ENCODE measurements at places on chromosomes 1 and 21.

DNA sequence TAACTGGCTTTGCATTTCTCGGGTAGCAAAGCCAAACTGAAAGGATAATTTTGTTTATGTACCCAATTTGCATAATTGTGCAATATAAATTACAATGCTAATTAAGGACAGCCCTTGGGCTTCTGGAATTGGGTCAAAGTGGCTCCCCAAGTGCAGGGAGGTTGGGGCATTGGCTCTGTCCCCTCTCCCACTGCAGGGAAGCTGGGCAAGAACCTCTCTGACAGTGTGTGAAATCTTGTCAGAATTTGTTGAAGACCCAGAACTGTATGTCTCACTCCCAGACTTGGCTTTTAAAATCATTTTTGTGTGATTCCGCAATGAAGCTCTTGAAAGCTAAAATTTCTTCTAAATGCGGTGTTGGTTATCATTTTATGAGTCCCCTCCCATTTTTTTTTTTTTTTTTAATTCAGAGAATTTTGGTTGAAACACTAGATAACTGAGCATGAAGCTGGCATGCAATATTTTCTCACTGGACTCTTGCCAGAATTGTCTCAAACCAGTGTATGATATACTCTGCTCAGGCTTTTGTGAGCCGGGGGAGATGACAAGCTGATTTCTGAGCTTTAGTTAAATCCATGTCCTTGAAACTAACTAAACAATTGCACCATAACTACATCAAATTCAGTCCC is 878.9 kb upstream of the CXADR start:
- no peak for DNase-seq

- DNase-seq, result no peak
These were observed 33.4 kb upstream of the XPR1 start for GRCh38 chr1:180598333-180598974.

DNA sequence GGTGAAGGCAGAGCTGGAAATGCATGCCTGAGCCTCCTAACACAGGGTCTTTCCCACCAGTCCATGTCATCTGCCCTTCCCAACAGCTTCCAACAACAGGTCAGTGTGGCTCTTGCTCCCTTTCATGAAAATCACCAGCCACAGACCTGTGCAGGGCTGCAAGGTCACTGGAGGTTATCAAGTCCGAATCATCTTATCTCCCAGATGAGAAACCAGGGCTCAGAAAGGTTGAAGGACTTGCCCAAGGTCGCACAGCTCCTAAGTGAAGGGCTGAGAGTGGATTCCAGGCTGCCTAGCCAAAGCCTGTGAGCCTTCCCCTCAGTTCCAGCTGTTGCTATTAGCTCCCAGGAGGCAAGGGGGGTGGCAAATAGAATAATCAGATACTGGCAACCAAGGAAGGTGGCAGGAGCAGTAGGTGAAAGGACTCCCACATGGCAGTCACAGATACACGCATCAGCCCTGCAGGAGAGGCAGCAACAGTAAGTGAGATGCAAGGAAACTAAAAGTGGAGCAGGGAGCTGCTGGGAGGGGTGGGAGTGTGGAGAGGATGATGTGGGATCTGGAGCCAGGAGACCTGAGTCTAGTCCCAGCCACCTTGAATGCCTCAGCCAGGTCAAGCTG is 74.2 kb downstream of the SSBP3 start:
- DNase-seq, result no peak

GRCh38 chr1:157505481-157506272 is 46.6 kb downstream of the FCRL5 start:
- DNase-seq, result peak; percentile 54

DNA sequence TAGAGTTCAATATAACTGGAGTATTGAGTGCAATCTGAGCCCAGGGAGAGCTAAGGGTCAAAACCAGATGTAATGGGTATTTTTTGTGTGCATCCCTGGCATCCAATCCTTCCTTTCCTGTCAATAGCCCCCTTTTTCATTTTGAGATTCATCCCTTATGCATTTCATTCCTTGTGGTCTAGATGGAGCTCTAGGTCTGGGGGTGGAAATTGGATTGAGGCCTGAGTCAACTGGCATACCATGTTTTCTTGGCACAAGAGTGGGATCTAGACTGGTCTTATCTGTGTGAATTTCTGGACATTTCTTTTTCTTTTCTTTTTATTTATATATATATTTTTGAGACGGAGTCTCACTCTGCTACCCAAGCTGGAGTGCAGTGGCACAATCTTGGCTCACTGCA is 67.3 kb upstream of the RAB3GAP2 start:
- DNase-seq, result peak; percentile 28

GRCh38 chr1:236893626-236894545 is 98.8 kb downstream of the MTR start:
- peak; percentile 22 for DNase-seq

DNA sequence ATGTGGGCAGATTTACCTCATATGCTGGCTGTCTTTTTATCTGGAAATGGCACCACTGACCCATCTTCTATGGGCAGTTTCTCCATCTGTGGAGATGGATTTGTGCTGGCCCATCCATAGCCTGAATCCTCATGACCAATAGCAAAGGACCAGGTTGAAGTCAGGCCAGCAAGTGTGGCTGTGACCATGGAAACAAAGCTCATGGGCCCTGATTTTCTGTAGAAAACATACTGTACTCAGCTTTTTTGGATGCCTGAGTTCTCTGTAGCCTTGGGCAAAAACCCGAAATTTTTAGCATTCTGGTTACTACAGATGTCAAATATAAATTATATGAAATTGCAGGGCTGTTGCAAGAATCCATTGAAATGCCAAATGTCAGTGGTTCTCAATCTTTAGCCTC is 155.0 kb downstream of the PLXNA2 start:
- peak; percentile 62 for DNase-seq

- peak; percentile 89 for DNase-seq
These were observed 66.7 kb downstream of the CCDC30 start for GRCh38 chr1:42529724-42530181.

DNA sequence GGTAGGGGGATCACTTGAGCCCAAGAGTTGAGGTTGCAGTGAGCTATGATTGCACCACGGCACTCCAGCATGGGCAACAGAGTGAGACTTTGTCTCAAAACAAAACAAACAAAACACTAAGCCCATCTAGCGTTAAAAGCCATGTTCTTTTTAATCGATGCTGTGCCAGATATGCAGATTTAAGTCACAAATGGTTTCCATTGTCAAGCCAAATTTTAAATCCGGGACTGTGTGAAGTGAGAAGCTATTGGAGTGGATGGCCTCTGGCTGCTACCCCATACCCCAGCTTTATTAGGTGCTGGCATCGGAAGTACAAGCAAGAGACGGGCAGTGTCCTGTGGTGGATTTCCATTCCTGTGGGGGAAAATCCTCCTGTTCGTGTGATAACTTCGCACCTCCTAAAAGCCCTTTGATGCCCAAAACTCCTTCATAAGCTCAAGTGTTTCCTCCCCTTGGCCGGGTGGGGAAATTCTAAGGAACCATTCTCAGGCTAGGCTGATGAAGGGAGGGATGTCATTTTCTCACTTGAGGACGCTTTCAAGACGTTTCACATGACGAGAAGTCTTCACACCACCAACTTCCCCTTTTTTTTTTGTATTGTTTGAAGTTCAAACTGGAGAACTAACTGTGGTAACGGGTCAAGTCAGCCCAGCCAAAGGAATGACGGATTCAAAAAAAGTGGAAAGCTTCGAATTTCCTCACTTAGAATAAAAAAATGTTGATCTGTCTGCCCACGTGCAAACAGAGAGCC is 140.8 kb downstream of the KAZN start:
- no peak for DNase-seq

GRCh38 chr1:196305216-196305615 is 303.0 kb downstream of the KCNT2 start:
- DNase-seq, result no peak

GRCh38 chr21:16751695-16752474 is 761.0 kb upstream of the CXADR start:
- DNase-seq, result no peak

- DNase-seq, result no peak
These were observed 292.4 kb downstream of the PLPP3 start for GRCh38 chr1:56286956-56287355.

- DNase-seq, result no peak
These were observed 40.2 kb upstream of the ZNF124 start for GRCh38 chr1:247212012-247212411.

DNA sequence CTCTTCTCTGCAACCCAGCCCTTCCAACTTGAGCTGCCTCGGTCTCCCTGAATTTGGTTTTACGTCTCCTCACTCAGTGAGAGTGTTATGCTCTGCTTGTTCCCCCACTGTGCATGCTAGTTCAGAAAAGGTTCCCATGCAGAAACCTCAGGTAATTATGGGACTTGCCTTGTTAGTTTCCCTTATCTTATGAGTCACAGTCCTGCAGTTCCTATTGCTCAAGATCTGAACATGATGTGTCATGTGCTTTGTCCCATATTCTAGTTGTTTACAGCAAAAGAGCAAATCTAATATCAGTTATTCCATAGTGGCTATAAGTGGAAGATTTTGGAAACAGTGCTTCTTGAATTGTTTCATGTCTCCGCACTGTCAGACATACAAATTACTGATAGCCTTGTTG is 74.4 kb downstream of the DUSP10 start:
- peak; percentile 67 for DNase-seq

DNA sequence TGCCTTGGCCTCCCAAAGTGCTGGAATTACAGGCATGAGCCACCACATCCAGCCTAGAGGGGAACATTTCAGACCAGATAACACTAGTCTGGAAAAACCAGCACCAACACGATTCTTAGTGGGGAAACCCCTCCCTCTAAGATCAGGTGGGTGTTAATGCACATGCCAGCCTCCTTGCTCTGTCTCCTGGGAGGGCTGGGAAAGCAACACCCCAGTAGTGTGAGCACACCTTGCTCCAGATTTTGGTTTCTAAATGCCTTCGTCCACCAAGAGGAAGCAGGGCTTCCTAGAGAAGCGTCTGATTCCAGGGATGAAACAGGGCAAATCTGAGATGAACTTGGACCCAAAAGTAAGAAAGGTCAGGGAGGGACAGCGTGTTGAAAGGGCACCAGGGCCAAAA is 2.2 kb upstream of the KRTAP10-4 start:
- DNase-seq, result no peak

GRCh38 chr1:11299225-11299574 is 26.2 kb downstream of the UBIAD1 start:
- no peak for DNase-seq

GRCh38 chr1:29123053-29123886 is 433 bp downstream of the TMEM200B start:
- peak; percentile 21 for DNase-seq

- DNase-seq, result no peak
These were observed 72.8 kb downstream of the SIPA1L2 start for GRCh38 chr1:232557096-232557495.

DNA sequence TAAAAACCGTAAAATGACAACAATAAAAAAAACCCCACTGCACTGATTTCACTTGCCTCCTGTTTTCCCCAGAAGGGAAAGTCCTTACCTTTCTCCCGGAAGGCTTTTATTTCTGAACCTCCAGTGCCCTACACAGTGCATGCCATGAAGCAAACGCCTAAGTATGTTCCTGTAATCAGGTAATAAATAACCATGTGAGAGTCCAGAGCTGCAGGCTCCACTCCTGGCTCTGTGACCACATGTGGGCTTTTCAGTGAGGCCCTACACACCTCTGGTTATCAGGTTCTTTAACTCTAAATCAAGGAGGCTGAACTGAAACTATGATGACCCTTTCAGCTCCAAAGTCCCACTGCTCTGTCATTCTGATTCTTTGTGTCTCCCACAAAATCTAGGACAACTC is 20.8 kb upstream of the NR5A2 start:
- no peak for DNase-seq

DNA sequence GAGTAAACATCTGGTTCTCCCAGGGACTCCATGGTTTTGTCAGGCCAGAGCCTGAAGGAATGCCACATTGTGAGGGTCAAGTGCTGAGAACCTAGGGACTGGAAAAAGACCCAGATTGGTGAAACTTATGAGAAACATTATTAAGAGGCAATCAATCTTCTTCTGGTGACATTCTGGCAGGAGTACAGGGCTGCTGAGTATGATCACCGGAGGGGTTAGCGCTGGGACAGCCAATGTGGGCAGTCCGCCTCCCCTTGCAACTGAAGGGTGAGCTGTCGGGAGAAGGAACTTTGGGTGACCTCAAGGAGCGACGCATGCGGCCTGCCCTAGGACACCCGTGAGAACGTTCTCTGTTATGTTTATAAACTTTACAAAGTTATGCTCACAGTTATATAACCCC is 429.0 kb downstream of the LMO4 start:
- DNase-seq, result no peak

DNA sequence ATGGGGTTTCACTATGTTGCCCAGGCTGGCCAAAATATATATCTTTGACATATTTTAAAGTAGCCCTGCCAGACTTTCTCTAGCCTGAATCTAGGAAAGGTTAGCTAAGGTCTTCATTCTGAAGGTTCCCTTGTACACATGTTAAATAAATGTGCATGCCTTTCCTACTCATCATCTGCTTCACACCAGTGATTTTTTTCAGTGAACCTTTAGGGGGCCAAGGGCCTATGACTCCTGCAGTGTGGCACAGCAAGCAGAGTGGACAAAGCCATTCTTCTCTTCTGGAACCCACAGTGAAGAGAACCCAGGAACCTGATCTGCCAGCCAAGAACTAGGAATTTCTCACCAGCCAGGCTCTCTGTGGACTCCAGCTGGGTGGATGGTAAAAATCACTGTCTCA is 22.9 kb downstream of the CBR1 start:
- DNase-seq, result peak; percentile 3

GRCh38 chr1:46070164-46070814 is 62.1 kb downstream of the PIK3R3 start:
- no peak for DNase-seq

GRCh38 chr1:52943876-52944416 is 16.9 kb downstream of the SCP2 start:
- DNase-seq, result no peak

DNA sequence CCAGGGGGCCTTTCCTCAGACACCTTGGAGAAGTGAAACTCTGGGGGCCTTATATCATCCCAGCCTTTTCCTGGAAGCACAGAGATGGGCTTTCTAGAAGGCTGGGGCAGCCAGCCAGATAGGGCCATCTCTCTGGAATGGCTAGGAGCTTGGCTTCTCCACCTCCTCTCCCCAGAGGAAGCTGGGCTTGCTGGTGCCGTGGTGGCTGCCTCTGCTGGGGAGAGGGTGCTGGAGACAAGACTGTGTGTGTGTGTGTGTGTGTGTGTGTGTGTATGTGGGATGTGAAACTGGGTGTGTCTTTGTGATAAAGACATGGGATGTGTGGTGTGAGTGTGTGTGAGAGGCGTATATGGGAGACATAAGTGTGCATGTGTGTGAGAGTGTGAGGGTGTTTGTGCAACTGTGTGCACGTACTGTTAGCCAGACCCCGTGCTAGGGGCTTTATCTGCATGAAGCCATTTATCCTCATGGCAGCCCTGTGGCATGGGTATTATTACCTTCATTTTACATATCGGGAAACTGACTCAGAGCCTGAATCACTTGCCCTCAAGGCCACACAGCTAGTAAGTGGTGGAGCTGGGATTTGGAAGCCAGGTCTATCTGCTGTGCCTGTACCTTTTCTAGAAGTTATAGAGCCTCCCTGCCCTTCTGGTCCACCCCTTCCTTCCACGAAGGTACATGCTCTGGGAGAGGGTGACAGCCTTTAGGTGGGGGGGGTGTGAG is 44.2 kb downstream of the PTPRU start:
- DNase-seq, result peak; percentile 72

- no peak for DNase-seq
These were observed 43.8 kb upstream of the MYBPHL start for GRCh38 chr1:109350655-109351054.

All from RPMI7951 (cell line).